ENCODE measurements at places on chromosomes 1 and 21.

DNA sequence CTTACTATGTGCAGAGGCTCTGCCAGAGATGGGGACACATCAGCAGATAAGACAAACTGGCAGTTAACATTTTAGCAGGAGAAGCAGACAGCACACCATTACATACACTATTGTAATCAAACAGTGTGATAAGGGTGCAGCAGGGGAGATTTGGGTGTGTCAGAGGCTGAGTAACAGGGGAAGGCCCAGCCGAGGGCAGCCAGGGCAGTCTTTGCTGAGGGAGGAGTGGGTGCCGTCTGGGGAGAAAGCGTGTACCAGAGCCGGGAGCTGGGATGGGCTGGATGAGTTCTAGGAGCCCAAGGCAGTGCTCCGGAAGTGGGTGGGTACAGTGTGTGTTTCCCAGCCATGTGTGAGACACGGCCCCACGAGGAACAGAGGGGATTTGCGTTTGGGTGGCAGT lies 31.2 kb downstream of the KCNA10 start:
- no peak for DNase-seq

DNA sequence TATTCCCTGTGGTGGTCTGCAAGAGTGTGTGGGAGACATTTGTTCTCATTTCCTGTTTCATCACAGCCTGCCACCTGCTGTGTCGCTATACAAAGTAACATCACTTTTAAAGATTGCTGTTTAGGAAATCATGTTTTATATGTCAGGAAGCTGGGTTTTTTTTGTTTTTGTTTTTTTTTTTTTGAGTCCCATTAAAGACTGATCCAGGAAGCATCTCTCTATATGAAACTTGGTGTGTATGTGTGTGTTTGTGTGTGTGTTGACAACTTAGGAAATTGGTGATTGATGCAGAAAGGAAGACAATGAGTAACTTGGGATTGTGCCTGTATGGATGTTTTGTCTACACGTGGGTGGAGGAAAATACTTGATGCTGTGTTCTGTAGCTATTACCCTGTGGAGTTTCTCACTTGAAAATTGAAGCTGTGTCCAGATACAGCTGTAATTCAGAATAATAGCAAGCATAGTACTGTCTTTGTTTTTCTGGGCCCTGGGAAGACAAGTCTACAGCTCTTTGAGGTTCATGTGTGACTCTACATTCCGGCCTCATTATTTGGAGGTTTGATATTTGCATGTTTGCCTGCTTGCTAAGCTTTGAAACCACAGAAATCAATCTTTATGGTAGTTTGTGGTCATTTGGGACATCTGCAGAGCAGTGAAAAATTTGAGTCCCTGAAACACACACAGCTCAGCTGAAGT lies 47.9 kb downstream of the LAMC1 start:
- DNase-seq: no peak

GRCh38 chr21:42061195-42061985 lies 9.7 kb upstream of the UMODL1 start:
- DNase-seq: no peak

- no peak for DNase-seq
These were observed 63.3 kb upstream of the PTGFR start for GRCh38 chr1:78427506-78427905.

GRCh38 chr1:107139833-107140702 lies 771 bp upstream of the NTNG1 start:
- no peak for DNase-seq

DNA sequence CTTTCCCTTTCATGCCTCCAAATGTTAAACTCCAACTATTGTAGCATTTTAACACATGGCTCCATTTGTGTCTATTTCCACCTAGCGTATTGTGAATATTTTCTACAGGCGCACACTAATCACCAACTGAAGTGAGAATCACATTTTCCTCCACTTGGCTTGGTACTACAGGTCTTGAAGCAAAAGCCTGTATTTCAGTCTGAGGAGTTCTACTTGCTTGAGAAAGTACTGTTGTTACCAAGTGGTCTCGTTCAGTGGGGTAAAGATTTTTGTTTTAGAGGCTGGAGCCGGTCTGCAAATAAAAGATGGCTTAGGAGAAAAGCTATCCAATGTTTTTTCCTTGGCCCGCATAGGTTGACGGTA lies 550 bp upstream of the PTBP2 start:
- DNase-seq: no peak

DNA sequence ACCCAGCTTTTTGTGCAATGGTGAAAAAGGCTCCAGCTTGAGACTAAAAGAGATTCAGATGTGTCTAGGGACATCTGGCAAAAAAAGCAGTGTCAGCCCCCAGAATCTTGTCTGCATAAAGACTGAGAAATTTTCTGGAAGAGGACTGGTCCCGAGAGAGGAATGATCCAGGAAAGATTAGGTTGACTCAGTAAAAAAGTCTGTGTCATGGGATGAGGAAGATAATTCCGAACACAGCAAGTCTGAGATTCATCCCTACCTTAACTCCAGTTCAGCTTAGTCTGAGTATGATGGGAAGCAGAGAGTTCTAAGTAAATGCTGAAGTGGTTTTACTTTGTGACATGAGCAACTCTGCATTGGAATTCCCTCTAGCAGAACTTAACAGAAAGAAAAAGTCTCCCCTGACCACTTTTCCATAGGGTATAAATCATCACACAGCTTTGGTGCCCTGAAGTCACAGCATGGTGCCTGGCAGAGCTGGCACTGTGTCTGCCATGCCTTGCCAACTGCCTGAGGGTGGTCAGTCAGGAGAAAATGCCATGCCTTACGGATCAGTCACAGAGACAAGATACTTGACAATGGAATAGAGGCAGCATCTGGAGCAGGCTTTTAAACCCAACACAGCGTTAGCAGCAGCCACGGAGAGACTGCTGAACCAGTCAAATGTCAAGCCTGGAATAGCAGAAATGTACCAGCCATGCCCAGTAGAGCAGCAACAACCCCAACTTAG lies 153.4 kb downstream of the ZC3H11B start:
- DNase-seq: no peak

DNA sequence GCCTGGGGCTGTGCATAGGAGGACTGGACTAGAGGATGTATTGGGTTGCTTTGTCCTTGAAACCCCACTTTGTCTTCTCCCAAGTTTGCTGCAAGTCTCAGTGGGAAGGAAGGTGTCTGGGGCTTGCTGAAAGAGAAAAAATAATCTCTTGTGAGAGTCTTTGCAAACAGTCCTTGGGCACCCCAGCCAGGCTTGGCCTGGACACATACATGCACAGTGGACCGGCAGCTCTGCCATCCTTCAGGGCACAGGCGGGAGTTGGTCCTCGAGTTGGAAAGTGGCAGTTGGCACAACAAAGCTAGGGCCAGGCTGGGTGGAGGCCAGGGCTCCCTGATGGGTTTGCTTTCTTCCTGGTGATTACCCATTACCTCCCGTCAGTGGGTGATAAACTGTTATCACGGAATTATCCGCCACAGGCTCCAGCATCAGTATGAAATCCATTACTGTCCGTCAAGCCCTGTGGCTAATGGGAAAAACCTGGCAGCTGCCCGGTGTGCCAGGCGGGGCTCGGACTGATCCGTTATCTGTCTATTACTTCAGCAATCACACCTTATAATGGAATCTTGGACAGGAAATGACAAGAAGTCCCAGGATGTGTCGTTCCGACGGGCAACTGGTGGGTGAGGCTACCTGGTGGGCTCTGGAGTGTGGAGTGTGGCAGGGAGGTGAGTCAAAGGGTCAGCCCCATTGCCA lies 265.7 kb downstream of the GRIK3 start:
- DNase-seq: no peak

GRCh38 chr21:43301409-43302061 lies 125.4 kb downstream of the SIK1 start:
- DNase-seq: no peak

DNA sequence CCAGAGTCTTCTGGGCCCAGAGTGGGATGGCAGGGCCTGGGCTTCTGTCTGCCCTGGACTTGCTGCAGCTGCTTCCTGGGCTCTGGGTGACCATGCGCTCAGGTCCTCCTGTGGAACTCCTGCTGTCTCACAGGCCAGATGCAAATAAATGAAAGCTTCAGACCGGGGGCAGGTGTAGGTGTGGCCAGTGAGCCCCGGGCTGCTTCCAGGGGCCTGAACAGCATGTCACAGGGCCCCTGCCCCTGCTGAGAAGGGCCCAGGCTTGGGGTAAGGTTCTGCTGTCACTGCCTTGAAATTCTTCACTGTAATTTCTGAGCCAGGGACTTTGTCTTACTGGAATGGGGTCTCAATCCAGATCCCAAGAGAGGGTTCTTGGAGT lies 2.5 kb upstream of the PKNOX1 start:
- DNase-seq: no peak

DNA sequence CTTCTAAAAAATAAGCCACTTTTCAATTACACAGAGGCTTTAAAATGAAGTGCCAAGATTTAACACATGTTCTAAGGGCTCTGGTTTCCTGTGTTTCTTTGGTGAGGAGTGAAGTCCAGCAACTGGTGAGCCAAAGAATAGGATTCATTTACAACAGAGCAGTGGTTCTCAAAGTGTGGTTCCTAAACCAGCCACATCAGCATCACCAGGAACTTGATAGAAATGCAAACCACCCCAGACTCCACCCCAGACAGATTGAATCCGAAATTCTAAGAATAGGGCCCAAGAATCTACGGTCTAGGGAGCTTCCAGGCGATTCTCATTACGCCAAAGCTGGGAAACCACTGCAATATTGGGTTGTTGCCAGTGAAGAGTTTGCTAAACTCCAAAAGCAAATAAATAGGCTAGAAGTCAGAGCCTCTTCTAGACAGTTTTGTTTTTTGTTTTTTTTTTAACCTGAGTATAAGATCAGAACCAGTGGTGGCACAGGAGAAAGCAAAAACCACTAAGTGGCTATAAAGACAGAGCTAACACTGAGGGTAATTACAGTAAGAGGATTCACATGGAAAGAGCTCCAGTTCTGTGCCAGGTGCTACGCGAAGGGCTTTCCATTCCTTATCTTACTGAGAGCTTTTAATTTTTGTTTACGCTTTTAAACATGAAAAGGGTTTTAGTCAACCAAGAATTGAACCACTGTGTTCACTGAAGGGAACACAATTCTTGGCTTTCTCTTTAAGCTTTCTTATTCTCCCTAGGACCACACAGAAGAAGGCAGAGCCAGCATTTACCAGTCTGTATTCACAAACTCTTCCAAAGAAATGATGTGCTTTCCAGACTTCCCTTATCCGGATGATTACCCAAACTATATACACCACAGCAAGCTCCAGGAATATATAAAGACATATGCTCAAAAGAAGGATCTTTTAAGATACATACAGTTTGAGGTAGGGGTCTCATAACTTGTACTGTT lies 42.4 kb upstream of the FMO2 start:
- DNase-seq: no peak

- no peak for DNase-seq
These were observed 1156.3 kb upstream of the B3GALT2 start for GRCh38 chr1:194342484-194343262.
